IPS DF 6.9 (cell line): ENCODE measurements at places on chromosomes 13 and 19.

DNA sequence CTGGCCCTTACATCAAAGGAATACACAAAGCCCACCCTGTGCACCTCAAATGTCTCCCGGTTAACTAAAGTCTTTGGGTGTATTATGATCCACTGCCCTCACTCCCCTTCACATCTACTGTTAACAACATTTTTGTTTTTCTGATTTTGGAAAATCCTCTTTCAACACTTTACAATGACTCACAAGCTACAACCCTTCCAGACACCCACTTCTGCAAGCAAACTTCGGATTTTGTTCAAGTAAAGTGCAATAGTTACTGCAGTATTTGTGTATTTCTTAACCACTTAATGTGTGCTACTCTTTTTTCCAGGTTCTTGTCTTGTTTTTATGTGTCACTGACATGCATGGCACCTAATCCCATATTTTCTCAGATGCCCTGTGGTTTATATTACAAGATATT, 101.1 kb downstream of the EDNRB start:
- no peak for DNase-seq

DNA sequence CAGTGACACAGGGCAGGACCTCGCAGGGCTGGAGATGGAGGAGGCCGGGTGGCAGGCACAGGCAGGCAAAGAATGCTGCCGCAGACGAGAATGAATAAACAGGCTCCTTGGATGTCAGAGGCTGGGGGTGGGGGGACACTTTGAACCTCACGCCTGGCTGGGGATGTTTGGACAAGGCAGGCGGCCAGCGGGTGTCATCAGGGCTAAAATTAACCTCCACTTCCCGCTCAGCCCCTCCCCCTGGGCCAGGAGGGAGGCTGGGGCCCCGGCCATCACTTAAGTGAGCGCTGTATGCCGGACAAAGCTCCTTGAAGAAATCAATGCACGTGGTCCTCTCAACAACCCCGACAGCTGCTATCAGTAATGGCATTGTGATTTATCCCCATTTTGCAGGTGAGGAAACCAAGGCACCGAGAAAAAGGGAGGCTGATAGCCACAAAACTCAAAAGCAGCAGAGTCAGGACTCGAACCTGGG, 10.3 kb upstream of the FUT5 start:
- no peak for DNase-seq

DNA sequence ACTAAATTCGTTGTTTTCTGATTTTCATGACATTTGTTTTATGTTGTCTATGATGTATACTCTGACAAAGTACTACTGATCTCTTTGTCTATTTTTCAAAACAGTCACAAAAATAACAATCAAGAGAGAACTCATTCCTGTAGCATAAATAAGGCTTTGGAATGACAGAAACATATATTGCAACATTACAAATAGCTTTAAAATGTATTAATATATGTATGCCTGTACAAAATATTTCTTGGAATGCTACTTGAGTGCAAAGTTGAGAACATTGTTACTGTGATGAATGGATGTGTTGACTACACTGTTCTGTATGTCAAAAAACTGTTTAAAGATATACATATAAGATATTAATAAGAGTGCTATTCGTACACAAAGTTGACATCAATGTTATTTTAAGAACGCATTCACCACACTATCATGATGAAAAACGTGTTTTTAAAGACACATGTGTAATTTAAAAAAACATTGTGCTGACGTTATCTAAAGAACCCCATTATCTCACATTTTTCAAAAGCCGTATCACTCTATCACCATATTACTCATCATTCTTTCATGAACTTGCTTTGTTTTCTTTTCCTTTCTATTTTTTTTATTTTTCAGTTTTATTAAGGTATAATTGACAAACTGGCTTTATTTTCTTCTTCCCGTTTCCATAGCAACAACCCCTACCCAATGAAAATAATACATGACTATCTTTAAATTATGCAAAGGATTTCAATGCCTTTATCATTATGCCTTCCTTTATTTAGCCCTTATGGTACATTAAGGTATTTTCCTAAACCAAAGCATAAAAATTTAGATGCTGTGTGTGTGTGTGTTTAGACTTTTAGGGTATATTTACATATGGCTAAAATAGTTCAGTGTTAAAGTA, 918.8 kb downstream of the SLITRK1 start:
- no peak for DNase-seq

DNA sequence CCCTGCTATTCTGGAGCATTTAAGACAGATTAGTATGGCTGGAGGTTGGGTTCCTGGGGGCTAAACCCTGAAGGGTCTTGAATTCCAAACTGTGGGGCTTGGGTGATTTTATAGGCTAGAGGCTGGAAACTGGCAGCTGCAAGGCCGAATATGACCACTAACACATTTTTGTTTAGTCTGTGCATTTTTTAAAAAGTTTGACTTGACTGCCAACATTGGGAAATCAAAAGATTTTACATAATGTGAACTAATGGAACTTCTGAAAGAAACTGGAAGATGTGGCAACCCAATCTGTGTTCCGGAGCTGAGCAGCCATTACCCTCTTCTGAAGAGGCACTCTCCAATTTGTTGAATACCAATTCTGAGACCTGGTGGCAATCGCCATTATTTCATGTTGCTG, 5.1 kb downstream of the ZNF784 start:
- no peak for DNase-seq

GRCh38 chr13:73000027-73000674, 58.7 kb upstream of the KLF5 start:
- no peak for DNase-seq

- peak; percentile 68 for DNase-seq
Measured at GRCh38 chr13:51286135-51287002, 53.1 kb upstream of the SERPINE3 start.

DNA sequence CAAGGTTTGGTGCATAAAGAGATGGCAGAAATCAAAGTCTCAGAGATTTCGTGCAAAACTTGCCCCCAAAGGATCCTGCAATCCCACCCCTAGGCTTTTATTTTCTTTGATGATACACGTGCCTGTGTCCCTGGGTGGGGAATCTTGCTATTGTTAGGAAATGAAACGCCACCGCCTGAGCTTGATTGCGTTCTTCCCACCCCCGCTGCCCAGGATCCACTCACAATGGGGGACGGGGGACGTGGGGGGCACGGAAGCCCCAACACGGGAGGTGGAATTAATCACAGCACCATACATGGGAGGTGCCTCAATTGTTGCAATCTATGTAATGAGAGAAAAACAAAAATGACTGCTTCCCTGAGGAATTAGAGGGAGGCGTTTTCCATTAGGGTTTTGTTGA, 39.6 kb downstream of the ZNRF4 start:
- no peak for DNase-seq

DNA sequence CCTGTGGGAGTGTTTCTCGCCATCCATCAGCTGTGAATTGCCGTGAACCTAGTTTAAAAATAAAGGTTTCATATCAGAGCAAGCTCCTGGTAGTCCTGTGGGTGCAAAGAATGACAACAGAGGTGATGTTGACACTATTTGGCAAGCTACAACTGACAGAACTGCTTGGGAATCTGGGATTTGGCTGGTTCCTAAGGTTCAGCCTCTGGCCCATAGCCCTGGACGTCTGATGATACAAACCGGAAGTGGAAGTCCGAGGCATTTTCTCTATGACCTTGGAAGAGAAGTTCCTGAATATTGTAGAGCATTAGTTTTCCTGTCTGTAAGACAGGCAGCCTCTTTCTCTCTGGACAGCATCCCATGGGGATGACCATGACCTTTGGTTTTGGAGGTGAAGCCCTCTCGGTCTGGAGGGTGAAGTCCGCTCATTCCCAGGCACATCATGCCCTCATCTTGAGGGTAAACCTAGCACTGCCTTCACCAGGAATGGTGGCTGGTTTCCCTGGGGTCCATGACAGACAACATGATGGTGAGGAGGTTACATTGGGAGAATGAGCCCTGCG, 29.1 kb downstream of the GATAD2A start:
- DNase-seq, result no peak

DNA sequence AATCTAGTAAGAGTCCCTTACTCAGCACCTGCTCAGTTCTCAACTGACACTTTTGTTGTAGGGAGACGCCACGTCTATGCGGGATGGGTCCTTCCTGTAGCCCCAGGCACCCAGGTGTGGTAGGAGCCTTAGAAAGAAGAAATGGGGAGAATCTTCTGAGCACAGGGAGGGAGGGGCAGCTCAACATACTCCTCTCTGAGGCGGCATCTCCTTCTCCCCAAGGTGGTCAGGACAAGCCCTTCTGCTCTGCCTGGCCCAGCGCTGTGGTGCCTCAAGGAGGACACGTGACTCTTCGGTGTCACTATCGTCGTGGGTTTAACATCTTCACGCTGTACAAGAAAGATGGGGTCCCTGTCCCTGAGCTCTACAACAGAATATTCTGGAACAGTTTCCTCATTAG, 1.2 kb downstream of the KIR2DL4 start:
- no peak for DNase-seq

GRCh38 chr19:41700381-41701195, 7.8 kb upstream of the CEACAM5 start:
- no peak for DNase-seq

DNA sequence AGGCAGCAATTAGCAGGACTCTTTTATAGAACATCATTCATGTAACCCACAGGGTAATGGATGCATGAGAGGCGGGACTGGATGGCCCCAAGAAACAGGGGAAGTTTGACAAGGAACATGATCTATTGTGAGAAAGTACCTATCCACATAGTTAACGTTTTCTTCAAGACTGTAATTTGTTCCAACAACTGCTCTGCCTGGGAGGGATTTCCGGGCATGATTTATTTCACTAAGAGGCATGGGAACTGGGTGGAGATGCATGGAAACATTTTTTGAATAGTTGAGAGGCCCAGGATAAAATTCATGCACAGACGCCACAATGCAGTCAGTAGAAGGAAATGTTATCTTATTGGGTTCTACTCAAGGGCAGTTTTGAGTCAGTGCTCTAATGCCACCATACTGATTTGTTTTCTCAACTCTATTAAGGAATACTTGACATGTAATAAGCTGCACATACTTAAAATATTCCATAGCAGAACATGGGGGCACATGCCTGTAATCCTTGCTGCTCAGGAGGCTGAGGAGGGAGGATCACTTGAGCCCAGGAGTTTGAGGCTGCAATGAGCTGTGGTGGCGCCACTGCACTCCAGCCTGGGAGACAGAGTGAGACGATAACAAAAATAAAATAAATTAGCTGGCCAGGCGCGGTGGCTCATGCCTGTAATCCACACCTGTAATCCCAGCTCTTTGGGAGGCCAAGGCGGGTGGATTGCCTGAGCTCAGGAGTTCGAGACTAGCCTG, 9.9 kb upstream of the ATG4D start:
- no peak for DNase-seq

GRCh38 chr13:91563799-91564198, 165.4 kb downstream of the GPC5 start:
- DNase-seq, result no peak

DNA sequence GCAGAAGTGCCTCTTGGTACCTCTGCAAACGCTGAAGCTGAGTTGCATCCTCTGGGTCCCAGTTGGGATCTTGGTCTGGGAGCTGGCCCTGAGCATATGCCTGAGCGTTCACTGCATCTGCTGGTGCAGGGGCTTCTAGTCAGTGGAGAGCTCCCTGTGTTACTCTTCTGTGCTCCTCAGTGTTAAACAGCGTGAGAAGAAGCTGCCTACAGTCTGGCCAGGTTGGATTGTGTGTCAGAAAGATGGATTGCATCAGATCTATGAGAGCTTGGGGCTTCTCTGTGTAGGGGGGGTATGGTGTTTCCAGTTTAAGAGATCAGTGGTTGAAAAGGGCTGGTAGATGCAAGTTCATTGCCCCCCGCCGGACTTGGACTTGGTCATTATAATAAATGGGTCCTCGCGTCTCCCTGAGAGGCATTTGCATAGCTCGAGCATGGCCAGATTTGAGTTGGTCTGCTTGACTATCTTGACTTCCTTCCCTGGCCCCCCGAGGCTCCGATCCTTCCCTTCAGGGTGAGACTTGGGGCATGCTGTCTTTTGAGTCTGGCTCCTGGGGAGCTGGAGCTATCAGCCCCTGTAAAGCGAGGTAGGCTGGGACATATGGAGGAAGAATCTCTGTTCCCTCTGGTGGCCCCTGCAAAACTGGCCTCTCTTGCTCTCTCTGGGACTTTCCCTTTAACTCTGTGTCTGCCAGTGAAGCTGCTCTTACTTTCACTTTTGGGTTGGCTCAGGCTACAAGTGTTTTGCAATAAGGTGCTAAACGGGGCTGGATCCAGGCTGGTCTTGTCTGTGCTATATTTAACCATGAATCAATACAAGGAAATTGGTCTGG, 52.9 kb downstream of the OR10H4 start:
- no peak for DNase-seq

DNA sequence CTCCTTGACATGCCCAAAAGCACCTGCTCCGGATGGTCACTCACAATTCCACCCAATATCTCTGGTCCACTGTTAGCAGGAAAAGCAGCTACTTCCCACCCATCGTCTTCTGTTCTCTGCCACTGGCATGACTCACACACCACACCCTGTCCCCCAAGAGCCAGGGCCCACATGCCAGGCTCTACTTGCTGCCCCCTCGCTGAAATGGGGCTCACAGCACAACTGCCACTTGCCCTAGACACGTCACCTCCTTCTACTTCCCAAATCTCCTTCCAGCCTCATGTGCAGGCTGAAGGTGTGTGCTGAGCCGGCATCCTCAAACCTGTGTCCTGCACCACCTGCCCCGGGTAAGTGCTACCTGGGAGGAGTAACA, 65.0 kb downstream of the TBC1D4 start:
- DNase-seq, result no peak

DNA sequence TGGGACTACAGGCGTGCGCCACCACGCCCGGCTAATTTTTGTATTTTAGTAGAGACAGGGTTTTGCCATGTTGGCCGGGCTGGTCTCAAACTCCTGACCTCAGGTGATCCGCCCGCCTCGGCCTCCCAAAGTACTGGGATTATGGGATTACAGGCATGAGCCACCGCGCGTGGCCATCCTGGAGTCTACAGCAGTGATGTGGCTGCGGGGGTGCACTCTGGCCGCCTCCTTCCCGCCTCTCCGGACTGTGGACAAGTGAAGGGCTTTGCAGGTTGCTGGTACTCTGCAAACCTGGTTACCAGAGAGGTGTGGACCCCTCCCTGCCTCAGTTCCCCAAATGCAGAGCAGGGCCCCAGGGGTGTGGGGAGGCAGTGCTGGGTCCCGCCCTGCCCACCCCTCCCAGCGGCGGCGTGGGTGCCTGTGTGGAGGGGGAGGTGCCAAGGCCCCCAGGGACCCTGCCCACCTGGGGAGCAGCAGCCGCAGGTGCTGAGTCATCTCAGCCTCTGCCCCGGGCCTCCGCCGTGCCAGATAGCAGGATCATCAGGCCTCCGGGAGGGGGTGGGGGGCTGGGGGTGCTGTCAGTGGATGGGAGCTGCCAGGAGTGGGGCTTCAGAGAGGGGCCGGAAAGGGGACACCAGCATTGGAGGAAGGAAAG, 23.1 kb downstream of the ARID3A start:
- DNase-seq, result no peak

- no peak for DNase-seq
Measured at GRCh38 chr13:48296528-48296927, 7.0 kb upstream of the RB1 start.

DNA sequence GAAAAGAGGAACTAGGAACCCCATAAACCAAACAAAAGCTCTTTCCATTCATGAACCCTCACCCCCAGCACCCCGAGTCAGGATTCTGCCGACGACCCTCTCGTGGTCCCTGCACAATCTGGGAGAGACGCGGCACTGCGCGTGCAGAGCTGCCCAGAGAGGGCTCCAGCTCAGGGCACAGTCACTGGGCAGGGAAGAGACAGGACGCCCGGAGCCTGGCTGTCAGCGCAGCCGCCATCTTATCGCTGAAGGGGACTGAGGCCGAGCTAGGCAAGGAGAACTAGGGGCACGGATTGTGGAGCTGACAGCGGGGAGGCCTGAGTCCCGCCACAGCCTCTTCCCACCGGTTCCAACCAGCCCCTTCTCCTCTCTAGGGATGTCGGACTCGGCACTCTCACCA, 349 bp downstream of the ZNF98 start:
- DNase-seq, result no peak
